ENCODE measurements at places on chromosomes 5 and 9. TPM values are rescaled to one million over a fixed set of nuclear protein-coding genes. Genes with fewer than 3 reads are reported as not detected.
A peak's percentile ranks its signal among the peaks of the same experiment; 100 is the strongest.

DNA sequence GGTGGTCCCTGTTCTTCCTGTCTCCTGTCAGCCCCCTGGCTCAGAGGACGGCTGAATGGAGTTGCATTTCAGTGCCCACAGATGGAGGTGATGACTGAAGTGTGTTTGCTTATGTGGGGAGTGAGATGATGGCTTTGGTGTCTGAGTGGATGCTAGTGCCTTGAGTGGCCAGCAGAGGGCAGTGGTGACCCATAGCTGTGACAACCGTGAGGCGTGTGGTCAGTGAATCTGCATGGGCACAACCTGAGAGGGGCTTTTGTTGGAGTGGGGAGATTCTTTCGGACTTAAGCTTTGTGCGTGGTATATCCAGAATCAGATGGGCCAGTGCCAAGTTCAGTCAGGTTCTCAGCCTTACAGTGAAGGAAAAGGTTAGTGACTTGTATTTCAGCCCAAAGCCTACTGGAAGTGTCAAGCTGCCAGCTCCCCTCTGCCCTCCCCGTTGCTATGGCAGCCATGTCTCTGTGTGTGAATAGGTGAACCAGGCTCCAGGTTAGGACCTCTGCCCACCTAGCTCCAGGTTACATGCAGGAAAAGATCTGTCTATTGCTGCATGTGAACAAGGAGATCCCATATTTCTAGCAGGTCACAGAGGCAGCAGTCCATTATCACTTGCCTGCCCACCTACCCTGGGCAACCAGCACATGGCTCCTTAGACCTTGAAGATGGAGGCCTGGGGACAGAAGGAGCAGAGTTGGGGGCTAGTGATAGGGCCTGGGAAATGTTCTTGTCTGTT, 14.7 kb upstream of the CXXC5 start:
- peak; percentile 71 for DNase-seq

GRCh38 chr5:143588933-143589662, 185.6 kb upstream of the NR3C1 start:
- no peak for DNase-seq

DNA sequence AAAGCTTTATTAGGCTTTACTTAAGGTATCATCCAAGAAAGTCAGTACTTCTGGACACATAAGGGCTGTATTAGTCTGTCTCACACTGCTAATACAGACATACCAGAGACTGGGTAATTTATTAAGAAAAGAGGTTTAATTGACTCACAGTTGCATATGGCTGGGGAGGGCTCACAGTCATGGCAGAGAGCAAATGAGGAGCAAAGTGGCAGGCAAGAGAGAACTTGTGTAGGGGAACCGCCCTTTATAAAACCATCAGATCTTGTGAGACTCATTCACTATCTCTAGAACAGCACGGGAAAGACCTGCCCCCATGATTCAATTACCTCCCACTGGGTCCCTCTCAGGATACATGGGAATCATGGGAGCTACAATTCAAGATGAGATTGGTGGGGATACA, 49.2 kb upstream of the SLC44A1 start:
- no peak for DNase-seq

OR2V2 gene
- total RNA-seq, result not detected

TMEM215 gene
- 0.09 TPM for total RNA-seq

DNA sequence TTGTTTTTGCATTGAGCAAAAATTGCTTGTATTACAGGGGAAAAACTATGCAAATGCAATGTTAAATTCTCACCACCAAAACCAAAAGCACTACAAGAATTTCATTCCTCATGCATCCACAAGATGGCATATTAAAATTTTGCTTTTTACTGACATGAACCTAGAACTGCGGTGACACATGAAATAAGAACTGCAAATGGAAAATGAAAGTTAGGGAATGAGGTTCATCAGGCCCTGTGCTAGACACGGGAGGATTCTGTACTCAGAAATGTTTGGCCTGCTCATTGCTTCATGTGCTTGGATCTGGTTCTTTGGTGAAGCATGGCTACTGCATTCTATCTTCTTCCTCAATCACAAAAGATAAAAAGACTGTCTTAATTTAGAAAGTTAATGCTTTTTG, 9.1 kb upstream of the RFK start:
- DNase-seq, result no peak

ZNF169 gene
- total RNA-seq, result 6.1 TPM

LCNL1 gene
- total RNA-seq, result 1.9 TPM

DNA sequence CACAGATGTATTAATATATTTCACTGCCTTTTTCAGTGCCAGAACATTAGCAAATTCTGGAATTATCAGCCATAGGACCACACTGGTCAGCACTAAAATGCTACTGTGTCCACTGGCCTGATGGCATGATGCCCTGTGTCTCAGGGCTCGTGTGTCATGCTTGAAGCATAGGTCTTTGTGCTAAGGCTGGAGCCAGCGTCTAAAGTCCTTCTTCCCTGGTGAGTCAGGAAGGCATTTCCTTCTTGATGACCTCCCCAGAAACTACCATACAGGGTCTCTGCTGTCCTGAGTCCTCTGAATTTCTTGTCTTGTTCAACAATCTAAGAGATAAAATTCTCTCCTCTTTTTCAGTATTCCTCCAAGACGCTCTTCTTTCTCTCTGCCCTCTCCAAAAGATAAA, 489.9 kb downstream of the PSAT1 start:
- no peak for DNase-seq

DNA sequence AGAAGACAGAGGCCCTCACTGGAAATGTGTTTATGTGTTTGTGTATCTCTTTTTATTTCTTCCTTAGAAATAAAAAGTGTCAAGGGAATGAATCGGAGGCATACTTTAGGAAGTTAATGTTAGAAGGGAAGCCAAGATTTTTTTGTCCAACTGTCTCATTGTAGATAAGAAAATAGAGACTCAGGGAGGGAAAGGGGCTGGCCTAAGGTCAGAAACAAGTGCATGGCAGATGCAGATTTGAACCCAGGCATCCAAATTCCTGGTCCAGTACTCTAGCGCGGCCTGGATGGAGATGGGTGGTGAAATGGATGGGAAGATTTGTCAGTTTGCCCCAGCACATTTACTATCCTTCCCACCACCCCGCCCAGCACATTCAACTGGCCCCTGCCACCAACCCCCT, 19.8 kb upstream of the TNIP1 start:
- DNase-seq, result no peak

DNA sequence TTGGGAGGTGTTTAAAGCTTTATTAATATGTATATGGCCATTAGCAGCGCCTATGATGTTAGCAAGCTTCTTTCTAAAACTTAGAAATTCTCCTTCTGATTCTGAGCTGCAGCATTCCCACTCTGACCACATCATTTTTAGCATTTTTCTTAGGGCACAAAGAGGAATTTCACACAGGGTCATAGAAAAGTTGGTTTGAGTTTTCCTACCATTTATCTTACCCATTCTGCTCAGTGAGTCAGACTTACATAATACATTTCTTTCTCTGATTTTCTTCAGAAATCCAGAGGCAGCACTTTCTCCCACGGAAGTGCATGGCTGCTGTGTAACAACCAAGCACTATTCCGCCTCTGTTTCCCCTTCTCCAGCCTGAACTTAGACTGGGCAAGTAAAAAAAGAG, 246.6 kb downstream of the ARL15 start:
- DNase-seq, result no peak

DNA sequence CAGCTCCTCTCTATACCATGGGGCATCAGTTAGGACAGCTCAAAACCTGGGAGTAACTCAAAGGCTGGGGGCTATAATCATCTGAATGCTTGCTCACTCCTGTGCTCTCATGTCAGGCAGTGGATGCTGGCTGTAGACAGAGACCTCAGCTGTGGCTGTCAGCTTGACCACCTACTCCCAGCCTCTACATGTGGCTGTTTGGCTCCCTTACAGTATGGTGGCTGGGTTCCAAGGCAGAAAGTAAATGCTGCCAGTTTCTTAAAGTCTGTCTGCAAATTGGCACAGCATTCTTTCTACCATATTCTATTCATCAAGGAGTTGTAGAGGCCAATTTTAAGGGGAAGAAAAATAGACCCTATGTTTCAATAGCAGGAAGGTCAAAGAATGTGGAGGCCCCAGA, 66.9 kb downstream of the TMC1 start:
- no peak for DNase-seq

BTNL8 gene
- total RNA-seq, result 5.3 TPM

C5 gene
- total RNA-seq, result 22.1 TPM

- no peak for DNase-seq
Observed at GRCh38 chr5:135236908-135237747, 161.9 kb downstream of the MACROH2A1 start.

PCDHAC1 gene
- 3.1 TPM for total RNA-seq

SGCD gene
- total RNA-seq, result 6.0 TPM

ZFP37 gene
- 1.1 TPM for total RNA-seq

CMBL gene
- 21.7 TPM for total RNA-seq

DNA sequence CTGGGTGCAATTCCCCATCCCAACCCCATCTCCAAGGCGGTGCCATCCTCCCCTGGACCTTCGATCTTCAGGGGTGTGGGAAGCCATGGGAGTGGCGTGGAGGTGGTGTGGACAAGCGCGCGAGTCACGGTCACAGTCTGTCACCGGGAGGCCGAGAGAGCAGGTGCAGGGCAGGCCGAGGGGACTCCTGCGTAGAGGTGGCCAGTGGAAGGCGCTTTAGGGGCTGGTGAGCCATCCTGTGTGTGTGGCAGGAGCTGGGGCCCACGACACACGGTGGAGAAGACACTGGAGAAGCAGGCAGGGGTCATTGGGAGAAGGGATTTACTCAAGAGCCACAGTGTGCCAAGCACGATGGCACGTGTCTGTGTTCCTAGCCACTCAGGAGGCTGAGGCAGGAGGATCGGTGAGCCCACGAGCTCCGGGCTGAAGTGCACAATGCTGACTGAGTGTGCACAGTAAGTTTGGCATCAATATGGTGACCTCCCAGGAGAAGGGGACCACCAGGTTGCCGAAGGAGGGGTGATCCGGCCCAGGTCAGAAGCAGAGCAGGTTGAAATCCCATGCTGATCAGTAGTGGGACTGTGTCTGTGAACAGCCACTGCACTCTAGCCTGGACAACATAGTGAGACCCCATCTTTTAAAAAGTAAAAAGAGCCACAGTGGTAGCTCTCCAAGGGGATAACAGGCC, 145.1 kb upstream of the PHYKPL start:
- DNase-seq, result no peak

Data from lower lobe of right lung (tissue), 2 donors.